ENCODE measurements at places on chromosomes 5 and 9.

- peak; percentile 51 for DNase-seq
Measured at GRCh38 chr5:16179936-16180788, 571 bp upstream of the MARCHF11 start.

GRCh38 chr9:133713960-133714495 is 24.1 kb downstream of the SARDH start:
- no peak for DNase-seq

DNA sequence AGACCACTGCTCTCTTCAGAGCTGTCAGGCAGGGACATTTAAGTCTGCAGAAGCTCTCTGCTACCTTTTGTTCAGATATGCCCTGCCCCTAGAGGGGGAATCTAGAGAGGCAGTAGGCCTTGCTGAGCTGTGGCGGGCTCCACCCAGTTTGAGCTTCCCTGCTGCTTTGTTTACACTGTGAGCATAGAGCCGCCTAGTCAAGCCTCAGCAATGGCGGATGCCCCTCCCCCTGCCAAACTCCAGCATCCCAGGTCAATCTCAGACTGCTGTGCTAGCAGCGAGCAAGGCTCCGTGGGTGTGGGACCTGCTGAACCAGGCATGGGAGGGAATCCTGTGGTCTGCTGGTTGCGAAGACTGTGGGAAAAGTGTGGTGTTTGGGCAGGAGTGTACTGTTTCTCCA is 59.9 kb downstream of the CAVIN4 start:
- peak; percentile 73 for DNase-seq

GRCh38 chr5:118173340-118173739 is 815.0 kb downstream of the DTWD2 start:
- DNase-seq, result no peak

DNA sequence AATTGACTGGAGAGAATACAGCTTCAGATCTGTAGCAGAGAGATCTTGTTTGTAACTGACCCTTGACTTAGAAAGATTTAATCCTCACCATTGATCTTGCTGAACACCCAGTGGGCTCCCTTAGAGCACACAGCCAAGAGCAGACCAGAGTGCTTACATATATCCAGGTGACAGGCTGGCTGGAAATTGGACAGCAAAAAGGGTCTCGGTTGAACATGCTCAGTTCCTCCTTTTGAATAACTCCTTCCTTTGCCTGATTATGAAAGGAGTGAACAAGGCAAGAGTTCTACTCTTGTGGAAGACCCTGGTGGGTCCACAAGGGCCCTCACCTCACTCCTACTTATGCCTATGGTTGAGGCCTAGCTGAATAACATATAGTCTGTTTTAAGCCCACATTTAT is 134.2 kb upstream of the LHFPL2 start:
- DNase-seq, result no peak

DNA sequence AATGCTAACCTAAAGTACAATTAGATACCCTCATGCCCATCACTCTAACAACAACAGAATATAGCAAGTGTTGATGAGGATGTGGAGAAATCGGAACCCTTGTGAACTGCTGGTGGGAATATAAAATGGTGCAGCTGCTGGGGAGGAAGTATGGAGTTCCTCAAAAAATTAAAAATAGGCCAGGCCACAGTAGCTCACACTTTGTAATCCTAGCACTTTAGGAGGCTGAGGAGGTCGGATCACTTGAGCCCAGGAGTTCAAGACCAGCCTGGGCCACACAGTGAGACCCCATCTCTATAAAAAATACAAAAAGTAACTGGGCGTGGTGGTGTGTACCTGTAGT is 18.0 kb upstream of the MRNIP start:
- no peak for DNase-seq

GRCh38 chr5:11531811-11532555 is 372.3 kb downstream of the CTNND2 start:
- DNase-seq, result no peak

GRCh38 chr5:134603059-134603458 is 29.6 kb downstream of the SAR1B start:
- DNase-seq, result no peak

GRCh38 chr9:8895861-8896224 is 1096.3 kb upstream of the DMAC1 start:
- no peak for DNase-seq

DNA sequence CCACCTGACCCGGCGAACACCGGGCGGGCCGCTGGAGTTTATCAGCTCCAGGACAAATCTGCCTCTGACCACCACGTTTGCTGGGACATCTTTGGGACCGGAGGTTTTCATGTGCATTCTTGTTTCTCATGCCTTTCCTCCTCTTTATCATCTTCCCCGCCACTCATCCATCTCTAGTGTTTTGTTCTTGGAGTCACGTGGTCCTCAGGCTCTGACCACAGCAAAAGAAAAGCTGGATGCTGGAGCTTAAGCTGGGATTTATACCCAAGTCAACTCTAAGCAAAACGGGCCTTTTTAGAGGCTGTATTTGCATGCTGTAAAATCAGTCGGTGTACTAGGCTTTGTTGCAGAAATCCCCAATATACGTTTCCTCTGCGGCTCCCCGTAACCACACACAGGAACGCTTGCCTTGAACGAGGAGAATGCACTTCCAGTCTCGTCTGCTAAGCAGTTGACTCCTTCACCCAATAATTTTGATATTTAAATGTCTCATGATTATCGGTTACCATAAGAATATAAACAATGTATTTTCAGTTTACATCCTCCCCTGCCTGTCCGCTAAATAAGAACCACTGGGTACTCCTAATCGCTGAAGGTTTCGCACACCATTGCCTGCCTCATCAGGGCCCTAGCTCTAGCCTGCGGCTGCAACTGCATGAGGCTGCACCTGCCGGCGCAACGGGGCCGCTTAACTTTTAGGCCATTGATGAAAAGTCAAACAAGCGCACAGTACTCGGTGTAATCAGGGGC is 560 bp upstream of the NDUFS6 start:
- DNase-seq, result no peak

DNA sequence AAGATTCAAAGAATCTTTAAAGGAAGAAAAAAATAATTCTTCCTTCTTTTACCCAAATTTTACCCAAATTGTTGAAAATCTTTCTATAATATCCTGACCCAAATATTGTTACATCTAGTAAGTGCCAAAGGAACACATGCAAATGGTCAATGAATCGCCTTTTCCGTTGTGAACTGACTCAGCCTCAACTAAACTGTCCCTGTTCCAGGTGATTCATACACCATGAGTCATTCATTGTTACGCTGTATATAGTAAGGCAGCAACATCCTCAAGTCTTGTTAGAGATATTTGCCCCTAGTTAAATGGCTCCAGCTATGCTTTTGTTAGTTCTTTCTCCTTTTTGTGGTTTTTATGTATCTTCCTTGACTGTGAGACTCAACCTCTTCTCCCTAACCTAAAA is 9.7 kb downstream of the PTGER4 start:
- no peak for DNase-seq

DNA sequence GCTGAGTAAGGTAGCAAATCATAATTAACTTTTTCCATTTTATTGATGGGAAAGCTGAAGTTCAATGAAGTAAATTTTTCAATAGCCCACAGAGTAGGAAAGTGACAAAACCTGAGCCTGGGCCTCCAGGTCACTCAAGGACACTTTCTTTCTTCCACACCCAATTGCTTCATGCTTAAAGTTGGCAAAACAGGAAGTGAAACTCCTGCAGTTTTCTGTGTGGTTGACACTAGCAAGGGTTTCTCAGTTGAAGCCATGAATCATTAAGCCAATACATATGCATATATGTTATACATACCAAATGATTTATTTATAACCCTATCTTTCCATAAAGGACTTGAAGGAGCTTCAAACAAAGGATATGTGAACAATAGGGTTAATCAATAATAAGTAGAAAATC is 13.9 kb downstream of the TLR4 start:
- DNase-seq, result no peak

DNA sequence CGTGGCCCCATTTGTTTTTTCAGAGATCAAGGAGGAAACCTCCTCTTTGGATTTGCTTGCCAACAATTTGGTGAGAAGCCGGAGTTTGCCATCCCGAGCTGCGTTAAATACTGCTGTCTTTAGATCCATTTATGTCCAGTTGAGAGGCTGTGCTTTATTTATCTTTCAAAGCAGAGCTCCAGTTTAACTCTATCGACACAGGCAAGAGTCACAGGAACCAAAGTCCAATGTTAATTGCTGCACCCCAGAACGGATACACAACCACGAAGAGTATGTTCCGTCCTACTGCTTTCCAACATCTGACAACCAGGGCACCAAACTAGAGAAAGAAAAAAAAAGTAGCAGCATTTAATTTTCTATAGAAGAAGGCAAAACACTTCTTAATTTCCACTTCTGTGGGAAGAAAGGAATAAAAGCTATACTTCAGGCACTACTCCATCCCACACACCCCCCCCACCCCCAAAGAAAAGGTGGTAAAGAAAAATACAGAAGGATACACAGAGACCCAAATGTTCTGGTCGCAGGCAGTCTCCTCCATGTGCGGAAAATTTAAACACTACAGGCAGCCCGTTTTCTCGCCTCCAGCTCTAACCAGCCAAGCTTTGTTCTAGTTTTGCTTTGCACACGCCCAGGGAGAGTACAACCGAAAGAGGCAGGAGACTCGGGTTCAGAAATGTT is 1.1 kb downstream of the FEM1C start:
- no peak for DNase-seq

- DNase-seq, result no peak
Measured at GRCh38 chr9:7094052-7094451, 336.3 kb downstream of the KDM4C start.

DNA sequence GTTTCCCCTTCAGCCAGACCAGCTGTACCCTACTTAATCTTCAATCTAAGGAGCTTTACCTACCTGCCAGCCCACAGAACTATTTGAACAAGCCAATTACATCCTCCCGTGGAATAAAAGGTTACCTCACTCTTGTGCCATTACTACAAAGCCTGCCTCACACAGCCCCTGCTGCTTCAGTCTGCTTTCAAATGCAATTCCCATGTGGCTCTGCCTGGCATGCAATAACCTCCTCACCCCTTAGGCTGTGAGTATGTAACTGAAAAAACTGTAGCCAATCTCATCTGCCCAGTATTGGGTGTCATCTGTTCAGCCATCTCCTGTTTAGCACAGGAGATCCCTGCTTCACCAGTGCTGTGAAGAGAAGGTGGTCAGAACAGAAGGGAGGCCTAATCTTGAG is 6.1 kb upstream of the GCNT1 start:
- no peak for DNase-seq

DNA sequence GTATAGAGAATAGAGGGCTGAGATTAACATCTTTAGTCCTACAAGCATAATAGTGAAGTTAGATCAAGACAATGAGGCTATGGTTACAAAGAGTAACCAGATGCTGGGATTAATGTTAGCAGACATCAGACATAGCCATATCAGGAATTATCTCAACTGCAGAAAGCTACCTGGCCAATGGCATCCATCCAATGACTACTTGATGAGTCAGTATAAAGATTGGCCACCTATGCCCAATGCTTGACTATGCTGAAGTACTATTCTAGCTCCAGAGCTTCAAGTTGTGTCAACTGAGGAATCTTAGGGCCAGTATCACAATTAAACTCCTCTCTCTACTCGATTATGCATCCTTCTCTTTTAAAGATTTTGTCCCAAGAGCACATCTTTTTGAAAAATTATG is 541.4 kb downstream of the PRELID2 start:
- DNase-seq, result no peak

DNA sequence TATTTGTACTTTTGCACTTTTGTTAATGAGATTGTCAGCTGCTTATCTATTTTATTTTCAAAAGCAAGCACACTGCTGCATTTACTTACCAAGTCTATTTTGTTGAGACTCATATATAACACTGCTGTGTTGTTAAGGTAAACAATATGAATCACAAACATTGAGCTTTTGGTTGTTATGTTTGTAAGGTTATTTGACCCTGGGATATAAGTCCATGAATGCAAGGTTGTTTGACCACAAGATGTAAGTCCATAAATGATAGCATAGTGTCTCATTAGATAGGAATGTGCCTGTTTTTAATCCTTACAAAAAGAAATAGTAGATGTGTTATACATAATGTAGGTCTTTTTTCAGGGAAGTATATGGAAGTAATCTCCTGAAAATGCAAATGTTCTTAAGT is 845.9 kb downstream of the CDH9 start:
- DNase-seq, result no peak

DNA sequence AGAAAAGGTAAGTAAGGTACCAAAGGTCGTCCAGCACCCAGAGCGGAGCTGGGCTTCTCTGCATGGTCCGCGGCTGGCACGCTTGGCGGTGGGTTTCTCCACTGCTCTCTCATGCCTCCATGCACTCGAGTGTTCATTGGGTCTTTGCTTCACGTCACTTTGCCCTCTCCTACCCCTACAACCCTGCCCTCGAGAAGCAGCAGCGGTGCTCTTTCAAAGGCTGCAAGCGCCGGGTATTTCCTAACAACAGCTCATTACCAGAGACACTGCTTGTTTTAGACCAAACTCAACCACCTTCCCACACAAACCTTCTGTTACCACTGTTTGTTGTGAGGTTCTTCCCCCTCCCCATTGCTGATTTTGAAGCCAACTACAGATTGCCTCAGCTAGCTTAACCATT is 21.5 kb upstream of the ZBTB34 start:
- no peak for DNase-seq

DNA sequence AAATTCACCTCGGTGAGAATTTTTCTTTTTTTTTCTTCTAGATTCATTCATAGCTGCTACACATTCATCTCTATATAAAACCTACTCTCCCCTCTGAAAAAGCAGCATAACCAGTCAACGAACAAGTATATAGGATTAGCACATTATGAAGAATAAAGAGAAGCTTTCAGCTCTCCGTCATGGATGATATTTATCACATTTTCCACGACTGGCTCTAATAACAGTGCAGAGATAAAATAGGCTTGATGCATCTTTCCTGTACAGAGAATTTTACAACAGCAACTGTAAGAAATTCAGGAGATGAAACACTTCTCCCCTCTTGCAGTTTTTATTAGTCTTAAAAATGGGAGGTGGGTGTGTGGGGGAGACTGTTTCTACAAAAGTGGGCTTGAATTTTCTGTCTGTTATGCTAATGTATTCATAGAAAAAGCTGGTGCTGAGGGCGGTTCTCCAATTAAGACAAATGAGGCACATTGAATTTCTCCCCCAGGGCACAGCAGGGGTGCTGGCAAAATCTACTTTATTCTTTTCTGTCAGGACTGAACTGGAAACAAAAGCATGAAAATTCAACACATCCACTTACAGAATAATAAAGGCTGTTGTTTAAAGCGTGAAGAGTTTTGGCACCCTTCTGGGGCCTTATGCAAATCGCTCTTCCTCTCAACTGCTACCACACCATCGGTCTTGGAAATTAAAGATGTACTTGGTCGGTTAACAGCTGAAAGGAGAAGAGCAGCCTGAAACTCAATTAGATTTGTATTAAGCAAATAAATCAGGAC is 233.9 kb upstream of the ZNF608 start:
- DNase-seq, result no peak

DNA sequence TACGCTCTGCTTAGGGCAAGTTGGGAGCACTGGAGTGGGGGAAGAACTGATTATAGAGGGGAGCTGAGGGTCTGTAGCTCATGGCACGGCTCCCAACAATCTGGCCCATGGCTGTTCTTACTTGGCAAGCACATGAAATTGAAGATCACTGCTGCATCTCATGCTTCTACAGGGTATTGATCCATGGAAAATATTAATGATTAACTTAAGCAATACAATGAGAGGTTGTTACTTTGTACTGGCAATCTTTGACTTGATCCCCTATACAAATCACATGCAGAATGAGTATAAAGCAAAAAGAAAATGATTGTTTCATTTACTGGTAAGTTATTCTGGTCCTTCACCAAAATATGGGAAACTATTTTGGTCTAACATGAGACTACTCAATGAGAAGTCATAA is 481.1 kb downstream of the PDE4D start:
- DNase-seq, result no peak

All from ecto neural progenitor cell (in vitro differentiated cells).